Neural crest cell (in vitro differentiated cells): ENCODE measurements at places on chromosomes 4 and X.

DNA sequence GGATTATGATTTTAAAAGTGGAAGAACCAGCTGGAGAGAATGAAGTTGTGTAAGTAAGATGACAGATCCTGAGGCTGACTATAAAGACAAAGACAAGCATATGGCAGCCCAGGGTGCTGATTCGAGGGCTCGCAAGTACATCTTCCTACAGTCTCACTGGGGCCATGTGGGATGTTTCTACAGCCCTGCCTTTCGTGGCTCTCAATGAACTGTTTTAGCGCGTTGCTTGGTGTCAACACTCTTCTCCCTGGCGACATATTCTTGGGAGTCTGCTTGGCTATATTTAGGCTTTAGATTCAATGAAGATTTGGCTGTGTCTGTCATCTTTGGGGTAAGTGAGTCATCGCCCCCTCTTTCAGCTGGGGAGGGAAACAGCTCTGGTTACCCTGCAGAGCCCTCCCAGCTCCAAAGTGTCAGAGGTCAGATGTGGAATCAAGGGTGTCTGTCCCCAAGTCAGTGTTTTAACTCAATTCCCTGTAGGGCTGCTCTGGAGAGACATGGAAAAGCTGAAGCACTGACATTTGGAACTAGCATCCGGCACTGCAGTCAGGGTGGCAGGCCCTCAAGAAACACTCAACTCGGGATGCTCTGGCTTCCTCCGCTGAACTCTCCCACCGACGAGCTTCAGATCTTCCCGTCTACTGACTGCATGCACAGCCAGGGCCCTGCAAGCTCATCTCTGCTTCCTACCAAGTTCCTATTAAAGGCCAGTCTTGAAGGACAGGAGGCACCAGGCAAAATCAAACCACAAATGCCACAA, 65.7 kb downstream of the GATB start:
- DNase-seq = no peak

DNA sequence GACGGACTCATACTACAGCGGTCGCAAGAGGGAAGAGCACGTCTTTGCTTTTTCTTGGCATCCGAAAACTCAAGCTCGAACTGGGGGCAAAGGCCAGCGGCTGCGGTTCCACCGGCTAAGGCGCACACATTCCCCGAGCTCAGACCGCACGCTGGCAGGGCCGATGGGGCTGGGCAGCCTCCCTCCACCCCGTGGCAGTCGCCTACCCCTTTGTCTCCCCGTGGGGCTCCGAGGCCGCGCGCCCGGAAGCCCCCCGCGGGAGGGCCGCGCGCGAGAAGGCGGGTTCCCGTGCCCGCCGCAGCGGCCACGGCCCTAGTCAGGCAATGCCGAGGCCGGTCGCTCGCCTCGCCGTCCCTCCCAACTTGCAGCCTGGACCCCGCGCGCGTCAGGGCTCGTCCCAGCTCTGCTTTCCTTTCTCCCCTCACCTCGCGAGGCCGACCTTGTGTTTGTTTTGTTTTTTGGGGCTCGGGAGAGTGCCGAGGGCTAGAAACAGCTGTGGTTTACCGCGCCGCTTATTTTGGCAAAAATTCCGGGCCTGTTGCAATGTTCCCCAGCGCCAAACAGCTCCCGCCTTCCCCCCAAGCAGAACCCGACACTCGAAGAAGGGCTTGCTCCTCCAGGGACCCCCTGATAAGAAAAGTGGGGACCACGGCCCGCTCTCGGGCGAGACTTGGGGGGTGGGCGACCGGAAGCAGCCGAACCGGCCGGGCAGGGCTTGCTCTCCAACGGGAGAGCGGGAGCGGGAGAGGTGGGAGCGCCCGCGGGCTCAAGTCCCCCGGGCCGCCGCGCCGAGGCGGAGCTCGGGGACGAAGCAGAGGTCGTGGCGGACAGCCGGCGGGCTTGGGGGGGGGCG, 561 bp upstream of the N4BP2 start:
- DNase-seq = peak; percentile 63

DNA sequence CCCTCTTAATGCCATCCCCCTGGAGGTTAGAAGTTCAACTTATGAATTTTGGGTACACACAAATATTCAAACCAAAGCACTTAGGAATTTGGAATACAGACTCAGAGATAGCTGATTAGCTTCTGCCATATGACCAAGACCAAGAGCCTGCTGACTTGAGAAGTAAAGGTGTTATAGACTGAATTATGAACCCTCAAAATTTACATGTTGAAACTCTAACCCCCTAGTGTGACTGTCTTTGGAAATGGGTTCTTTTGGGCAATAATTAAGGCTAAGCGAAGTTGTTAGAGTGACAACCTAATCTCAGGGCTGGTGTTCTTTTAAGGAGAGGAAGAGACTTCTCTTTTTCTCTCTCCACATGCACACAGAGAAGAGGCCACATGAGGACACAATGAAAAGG, 151.2 kb downstream of the COX18 start:
- DNase-seq = no peak

DNA sequence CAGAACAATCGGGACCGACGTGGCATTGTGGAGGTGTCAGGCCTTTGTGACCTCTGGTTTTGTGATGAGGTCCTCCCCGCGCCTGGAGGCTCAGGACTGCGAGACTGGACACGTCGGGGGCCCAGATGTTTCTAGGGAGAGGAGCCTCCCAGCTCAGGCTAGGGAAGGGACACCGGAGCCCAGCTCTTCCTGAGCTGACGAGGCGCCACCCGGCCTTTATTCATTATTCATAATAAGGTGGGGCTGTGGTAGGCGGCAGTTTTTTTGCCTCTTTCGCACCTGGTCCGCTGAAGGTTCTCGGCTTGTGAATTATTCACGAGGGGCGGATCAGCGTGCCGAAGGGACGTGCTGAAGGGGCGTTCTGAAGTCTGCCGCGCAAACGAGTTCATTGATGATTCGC, 2.3 kb upstream of the UBA1 start:
- peak; percentile 17 for DNase-seq

- no peak for DNase-seq
Observed at GRCh38 chrX:15014281-15014680, 141.1 kb downstream of the MOSPD2 start.

DNA sequence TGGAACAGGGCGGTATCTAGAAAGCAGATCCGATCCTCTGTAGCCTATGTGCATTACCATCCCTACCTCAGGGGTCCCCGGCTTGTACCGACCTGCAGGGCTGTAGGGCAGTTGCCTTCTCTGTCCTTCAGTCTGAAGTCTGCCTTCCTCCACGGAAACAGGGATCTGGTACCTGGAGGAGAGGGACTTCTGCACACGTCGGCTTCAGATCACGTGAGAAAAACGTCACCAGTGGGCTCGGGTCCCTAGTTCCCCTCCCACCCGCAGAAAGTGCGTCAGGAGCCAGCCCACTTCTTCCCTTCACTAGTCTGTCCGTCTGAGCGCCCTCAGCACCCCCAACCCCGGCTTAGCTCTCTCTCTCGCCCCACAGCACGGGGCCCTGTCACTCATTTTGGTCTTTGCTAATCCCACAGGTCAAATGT, at the start of gene TCEAL5:
TSS of gene TCEAL5 (minus strand) at position 170 of the 422 bp plus-strand sequence. CDS start 2,187 bp downstream, outside the sequence.
- no peak for DNase-seq

DNA sequence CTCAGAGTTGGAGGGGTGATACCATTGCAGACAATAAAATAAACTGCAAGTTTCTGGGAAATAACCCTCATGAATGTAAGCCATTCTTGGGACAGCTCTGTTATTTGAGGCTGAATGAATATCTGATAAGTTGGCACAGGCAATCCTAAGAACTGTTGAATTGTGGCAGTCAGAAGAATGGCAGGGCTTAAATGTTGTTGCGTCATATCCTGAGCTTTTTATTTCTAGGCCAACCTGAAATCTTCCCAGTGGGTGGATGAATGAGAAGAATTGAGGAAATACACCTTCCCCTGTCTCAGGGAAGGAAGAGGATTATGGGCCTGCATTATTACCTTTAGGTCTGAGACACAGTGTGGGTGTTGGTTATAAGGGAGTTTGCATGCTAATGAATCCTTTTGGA, 64.4 kb upstream of the C4orf54 start:
- DNase-seq = no peak

DNA sequence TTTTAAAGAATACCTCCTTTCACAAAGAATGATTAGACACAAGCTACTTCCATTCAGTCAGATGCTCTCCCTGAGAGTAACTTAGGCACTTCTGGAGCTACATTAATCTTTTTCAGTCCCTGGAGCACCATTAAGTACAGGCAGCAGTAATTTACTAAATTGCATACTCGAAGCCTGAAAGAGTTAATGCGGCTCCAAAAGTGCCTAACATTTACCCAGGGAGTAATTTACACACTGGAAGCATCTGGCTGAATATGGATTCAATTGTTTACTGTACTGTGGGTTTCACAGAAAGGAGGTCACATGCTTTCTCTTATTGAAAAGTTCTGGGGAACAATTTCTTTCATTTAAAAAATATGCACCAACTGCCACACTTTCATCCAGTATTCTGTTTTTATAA, 260.8 kb upstream of the TENM3 start:
- no peak for DNase-seq

GRCh38 chr4:146643812-146644401, 5.2 kb downstream of the POU4F2 start:
- DNase-seq = no peak

DNA sequence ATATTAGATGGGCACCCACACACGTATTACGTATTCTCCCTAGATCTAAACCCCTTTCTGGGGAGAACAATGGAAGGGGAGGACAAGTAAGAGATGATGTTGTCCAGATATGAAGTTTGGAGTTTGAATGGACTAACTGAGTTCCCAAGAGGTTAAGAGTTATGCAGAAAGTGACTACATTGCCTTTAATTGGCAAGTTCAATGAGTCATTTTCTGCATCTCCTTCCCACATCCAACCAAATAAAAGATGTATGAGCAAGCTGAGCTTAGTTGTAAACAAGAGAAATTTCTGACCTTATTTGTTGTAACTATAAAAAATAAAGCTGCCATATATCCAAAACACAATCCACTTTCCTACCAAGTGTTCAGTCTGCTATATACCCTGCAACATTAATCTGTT, 50.5 kb downstream of the TIGD2 start:
- no peak for DNase-seq

- DNase-seq = no peak
Observed at GRCh38 chrX:40062525-40063155, 35.1 kb downstream of the BCOR start.

DNA sequence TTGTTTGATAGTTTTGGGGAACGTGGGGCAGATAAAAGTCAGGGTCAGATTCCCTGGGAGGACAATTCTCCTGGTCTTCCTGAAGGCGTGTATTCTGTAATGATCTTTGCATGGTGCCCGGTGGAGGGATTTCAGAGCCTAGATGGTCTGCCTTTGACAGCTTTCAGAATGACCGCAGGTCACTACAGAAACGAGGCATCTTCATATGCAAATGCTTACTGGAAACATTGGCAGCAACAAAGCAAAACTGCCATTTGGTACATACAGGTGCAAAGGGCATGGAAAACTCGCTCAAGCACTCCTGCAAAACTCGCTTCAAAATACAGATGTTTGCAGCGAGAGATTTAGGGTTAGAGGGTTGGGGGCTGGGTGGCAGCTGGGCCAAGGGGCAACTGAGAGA, 8.8 kb downstream of the C4orf50 start:
- DNase-seq = no peak

GRCh38 chr4:94583914-94584641, 132.3 kb downstream of the PDLIM5 start:
- no peak for DNase-seq

DNA sequence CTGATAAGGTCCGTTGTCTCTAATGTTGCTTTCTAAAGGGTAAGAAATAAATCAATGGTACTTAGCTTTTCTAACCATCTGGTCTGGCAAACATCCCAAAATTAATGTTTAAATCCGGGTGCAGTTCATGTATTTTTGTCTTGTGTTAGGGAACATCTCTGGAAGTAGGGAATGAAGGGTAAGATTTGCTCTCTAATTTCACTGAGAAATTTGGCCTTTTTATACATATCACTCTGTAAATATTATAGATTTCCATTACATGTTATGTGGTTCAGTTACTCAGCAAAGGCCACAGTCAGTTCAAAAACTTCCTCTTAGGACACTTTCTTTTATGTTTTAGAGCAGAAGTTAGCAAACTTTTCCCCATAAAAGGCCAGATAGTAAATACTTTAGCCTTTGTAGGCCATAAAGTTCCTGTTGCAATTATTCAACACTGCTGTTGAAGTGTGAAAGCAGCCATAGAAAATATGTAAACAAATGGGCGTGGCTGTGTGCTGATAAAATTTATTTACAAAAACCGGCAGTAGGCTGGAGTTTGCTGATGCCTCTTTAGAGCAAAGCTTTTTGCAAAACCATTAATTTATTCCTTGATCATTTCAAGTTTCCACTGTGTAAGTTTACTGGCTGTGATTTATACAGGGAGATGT, 218.1 kb downstream of the ANTXR2 start:
- DNase-seq = no peak

- DNase-seq = no peak
Observed at GRCh38 chr4:101599620-101600019, 190.9 kb upstream of the BANK1 start.

- DNase-seq = no peak
Observed at GRCh38 chrX:41827886-41828285, 95.5 kb downstream of the CASK start.

DNA sequence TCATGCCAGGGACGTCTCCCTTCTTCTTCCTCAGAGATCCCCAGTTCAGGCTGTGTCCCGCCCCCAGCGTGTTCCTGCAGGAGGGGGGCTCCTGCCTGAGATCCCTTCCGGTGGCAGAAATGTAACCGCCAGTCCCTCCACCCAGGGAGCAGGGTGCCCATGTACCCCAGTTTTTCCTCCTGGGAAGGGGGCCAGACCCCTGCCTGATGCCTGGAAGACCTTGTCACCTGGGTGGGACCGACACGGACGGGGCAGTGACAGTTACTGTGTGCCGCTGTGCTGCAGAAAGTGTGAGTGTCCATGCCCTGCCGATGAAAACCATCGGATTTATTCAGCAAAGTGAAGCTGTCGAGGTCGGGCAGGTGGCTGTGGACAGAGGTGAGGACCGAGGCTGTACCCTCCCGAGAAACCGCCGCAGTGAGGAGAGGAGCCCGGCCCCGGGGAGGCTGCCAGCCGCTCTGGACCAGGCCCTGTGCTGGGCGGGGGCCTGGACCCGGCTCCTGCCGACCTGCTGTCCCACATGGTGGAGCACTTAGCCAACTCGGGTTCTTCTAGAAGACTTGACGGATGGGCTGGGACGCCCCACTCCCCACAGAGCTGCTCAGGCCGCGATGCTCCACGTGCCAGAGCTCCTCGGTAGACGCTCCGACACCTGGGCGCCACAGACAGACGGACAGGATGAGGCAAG, 36.7 kb upstream of the HMX1 start:
- no peak for DNase-seq

- DNase-seq = no peak
Observed at GRCh38 chr4:178068136-178068535, 625.9 kb upstream of the AGA start.

DNA sequence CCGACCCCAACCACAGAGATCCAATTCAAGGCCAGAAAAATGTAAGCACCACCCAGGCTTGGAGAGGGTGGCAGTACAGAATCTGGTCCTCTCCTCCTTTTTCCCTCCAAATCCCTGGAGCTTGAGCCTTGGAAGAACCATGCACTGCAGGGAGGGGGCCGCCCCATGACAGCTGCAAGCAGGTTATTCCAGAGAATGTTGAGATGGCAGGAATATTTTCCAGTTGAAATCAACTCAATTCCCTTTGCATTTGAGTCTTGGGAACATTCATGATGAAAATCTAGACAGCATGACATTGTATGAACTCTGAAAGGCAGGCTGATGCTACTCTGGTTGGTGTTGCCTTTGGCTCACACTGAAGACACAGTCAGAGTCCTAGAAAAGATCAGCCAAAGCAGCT, 386.6 kb upstream of the FGF16 start:
- DNase-seq = no peak

GRCh38 chr4:96317891-96318290, 478.0 kb downstream of the PDHA2 start:
- DNase-seq = no peak
